Ureter (tissue), 1 donor: ENCODE measurements at places on chromosomes 2 and 18. TPM values are rescaled to one million over a fixed set of nuclear protein-coding genes. Genes with fewer than 3 reads are reported as not detected.

SNORC gene
- 7.3 TPM for total RNA-seq

HOXD13 gene
- not detected for total RNA-seq

GRCh38 chr2:169065422-169065821, 3.9 kb upstream of the DHRS9 start:
- no peak for DNase-seq

- no peak for DNase-seq
Measured at GRCh38 chr18:79371561-79372121, 24.1 kb upstream of the NFATC1 start.

- no peak for DNase-seq
Measured at GRCh38 chr2:6754419-6754818, 111.3 kb downstream of the CMPK2 start.
